ENCODE measurements at places on chromosomes 16 and 17. TPM values are rescaled to one million over a fixed set of nuclear protein-coding genes. Genes with fewer than 3 reads are reported as not detected.

- H3K27me3 ChIP-seq = no peaks in the 10 kb centered on the region
- no peaks in the 10 kb centered on the region for H3K4me1 ChIP-seq
- H3K27ac ChIP-seq = no peak overlapping the region
- H3K4me3 ChIP-seq = no peak overlapping the region
Observed at GRCh38 chr17:47316311-47316710, 7.4 kb upstream of the EFCAB13 start.

DNA sequence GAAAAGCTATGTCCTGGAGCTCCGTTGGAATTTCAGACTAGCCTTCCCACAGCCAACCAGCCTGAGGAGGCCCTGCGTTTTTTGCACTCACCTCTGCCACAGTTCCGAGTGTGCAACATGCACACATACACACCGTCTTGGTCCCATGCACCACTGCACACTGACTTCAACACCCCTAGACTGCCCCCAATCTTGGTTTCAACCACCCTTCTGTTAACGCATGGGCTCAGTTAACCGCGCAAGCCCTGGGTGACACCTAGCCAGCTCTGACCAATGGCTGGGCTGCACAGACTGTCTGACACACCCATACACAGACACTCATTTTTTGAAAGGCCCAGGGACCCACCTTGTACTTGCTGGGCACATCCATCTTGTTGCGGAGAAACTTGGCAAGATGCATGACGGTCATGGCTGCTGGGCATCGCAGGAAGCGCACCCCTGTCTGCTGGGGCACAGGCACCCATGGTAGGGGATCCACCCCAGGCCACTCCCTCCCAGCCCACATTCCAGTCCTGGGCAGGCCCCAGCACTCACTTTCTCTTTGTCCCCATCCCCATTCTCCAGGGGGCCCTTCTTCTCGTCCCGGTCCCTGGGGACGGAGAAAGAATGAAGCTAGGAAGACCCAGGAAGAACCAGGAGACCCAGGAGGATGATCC is 8.0 kb downstream of the CISD3 start:
- H3K36me3 ChIP-seq = no peaks in the 10 kb centered on the region
- no peaks in the 10 kb centered on the region for H3K27me3 ChIP-seq

GRCh38 chr16:78368121-78369102 is 269.0 kb downstream of the WWOX start:
- no peak overlapping the region for H3K27ac ChIP-seq
- H3K27me3 ChIP-seq = no peaks in the 10 kb centered on the region
- no peak for DNase-seq
- H3K36me3 ChIP-seq = no peaks in the 10 kb centered on the region
- H3K4me1 ChIP-seq = no peaks in the 10 kb centered on the region

DNA sequence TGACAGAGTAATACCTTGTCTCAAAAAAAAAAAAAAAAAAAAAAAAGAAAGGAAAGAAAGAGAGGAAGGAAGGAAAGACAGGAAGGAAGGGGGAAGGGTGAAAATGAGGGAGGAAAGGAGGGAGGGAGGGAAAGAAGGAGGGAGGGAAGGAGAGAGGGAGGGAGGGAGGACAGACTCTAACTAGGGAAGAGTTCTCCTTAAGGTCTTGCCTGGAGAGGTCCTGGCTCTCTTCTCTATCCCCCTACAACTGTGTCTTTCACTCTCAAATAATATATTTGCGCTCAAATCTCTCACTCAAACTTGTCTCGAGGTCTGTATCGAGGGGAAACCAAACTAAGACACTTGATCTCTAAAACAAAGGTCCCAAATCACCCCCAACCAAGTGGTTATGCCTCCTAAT is 35.6 kb downstream of the WDR59 start:
- H3K27me3 ChIP-seq = no peaks in the 10 kb centered on the region
- no peak overlapping the region for H3K4me3 ChIP-seq
- no peak for DNase-seq
- no peaks in the 10 kb centered on the region for H3K4me1 ChIP-seq
- H3K36me3 ChIP-seq = no peaks in the 10 kb centered on the region

DNA sequence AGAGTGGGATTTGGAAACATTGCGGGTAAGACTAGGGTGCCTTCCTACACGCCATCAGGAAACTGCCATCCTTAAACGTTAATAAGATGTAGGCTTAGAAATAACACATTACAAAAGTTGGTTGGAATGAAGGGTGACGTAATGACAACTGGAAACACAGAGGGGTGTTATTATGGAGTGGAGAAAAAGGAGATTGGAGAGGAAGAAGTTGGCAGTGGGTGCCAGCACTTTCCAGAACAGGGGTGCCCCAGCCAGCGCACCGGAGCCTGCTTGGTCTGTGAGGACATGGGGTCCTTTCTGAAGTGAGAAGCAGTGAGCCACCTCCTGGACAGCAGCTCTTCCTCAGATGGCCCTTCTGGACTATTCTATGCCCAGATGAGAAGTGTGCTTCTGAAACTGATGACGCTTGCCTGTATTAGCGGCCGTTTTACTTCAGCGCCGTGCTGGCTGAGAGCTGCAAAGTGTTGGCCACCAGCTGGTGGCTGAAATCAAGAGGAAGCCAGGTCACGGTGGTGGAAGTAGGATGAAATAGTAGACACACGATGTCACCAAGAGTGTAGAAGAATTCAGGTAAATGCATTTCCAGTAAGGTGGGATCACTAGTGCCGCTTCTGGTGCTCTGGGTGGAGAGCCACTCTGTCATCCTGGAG is 244.8 kb downstream of the NTN1 start:
- DNase-seq = no peak
- no peak overlapping the region for H3K27ac ChIP-seq
- no peaks in the 10 kb centered on the region for H3K36me3 ChIP-seq
- no peaks in the 10 kb centered on the region for H3K27me3 ChIP-seq
- H3K4me1 ChIP-seq = no peaks in the 10 kb centered on the region
- H3K4me3 ChIP-seq = no peak overlapping the region

DNA sequence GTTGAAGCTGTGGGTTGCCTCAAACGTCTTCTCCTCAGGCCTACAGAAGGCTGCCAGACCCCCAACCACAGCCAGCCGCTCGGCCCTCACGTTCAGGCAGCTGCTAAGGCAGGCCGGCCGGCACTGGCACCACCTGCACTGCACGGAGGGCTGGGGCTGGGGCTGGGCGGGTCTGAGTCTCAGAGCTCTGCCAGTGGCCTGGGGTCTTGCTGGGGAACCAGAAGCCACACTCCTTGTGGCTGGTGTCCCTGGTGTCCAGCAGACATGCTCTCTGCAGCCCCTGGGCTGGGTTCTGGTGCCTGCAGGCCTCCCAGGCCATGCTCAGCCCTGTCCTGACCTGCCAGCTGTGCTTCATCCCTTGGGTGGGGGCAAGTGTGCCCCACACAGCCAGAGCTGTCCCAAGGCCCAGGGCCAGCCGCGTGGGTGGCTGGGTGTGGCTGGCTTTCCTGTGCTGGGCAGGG is 42.0 kb downstream of the BAHCC1 start:
- DNase-seq = no peak
- no peaks in the 10 kb centered on the region for H3K27me3 ChIP-seq
- no peak overlapping the region for H3K27ac ChIP-seq
- no peak overlapping the region for H3K4me3 ChIP-seq
- H3K4me1 ChIP-seq = peaks cover 8% of the 10 kb centered on the region
- no peaks in the 10 kb centered on the region for H3K36me3 ChIP-seq

- H3K27ac ChIP-seq = no peak overlapping the region
- H3K27me3 ChIP-seq = no peaks in the 10 kb centered on the region
- no peaks in the 10 kb centered on the region for H3K4me1 ChIP-seq
- no peak overlapping the region for H3K4me3 ChIP-seq
- H3K36me3 ChIP-seq = no peaks in the 10 kb centered on the region
- DNase-seq = no peak
Observed at GRCh38 chr17:78514521-78514920, 62.7 kb downstream of the DNAH17 start.

DNA sequence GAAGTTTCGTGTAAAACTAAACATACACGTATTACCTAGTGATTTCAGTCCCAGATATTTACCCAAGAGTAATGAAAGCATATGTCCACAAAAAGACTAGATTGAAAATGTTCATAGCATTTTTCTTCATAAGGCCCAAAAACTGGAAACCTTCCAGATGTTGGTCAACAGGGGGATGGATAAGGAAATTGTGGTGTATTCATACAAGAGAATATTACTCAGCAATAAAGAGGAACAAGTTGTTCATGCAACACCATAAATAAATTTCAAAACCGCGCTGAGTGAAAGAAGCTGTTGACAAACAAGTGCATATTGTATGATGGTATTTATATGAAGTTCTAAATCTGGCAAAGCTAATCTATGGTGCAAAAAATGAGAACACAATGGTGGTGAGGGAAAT is 54.1 kb upstream of the NFAT5 start:
- no peaks in the 10 kb centered on the region for H3K4me1 ChIP-seq
- H3K36me3 ChIP-seq = no peaks in the 10 kb centered on the region
- no peak overlapping the region for H3K27ac ChIP-seq
- no peak overlapping the region for H3K4me3 ChIP-seq
- no peaks in the 10 kb centered on the region for H3K27me3 ChIP-seq

DNA sequence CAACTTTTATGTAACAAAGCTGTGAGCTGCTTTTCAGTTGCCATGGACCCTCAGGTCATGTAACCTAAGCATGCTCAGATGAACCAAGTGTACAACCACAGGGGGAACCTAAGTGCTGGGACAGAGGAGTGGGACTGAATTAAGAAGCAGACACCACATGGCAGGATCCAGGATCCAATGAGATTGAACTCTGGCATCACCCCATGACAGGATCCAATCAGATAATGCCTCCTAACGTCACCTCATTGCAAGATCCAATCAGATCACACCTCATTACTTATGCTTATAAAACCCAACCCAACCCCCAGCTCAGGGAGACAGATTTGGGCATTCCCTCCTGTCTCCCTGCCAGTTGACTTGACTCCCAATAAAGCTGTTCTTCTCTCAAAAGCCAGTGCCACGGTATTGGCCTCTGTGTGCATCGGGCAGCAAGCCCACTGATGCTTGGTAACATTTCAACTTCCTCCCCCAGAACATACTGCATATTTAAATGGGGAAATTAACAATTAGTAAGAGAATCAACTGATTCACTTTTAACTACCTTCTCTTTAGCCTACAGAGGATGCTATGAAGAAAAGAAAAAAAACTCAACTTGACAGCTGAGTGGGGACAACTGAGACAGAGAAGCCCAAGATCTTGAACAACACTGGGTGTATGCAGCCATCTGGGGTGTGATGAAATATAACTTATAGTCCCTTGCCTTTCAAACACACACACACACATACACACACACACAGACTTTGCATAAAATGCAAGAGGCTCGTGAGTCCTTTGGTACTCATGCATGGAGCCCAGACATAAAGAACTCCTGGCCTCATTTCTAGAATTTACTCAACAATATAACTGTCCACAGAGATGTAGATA is 148.4 kb downstream of the SLC39A11 start:
- no peaks in the 10 kb centered on the region for H3K27me3 ChIP-seq
- no peak overlapping the region for H3K4me3 ChIP-seq
- H3K4me1 ChIP-seq = no peaks in the 10 kb centered on the region
- no peak overlapping the region for H3K27ac ChIP-seq
- H3K36me3 ChIP-seq = no peaks in the 10 kb centered on the region

- H3K4me3 ChIP-seq = no peak within 1 kb of the TSS
- DNase-seq = no peak
- no peak within 1 kb of the TSS for H3K27ac ChIP-seq
- H3K4me1 ChIP-seq = no peaks in the 10 kb centered on the region
Observed at GRCh38 chr17:36089888-36090836, at the start of gene CCL3. Gene CCL3, minus strand, starts transcription at chr17:36090143. Its CDS starts 85 bp downstream, at chr17:36090058.

DNA sequence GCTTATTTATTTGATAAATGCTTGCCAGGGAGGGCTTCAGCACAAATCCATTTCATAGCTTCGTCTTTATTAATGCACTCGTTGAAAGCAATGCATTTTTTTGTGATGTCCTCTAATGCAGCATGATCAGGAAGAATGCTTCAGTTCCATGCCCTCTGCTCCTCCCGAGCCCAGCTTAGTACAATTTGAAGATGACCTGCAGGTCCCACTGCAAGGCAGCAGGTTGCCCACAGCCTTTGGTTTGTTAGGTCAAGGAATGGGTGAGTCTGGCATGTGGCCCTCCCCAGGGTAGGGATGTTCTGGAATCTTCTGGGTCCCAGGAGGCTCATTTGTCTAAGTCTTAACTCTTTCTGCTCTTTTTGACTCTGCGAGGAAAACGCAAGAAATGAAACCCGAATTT is 49.4 kb upstream of the MARCHF10 start:
- no peak overlapping the region for H3K4me3 ChIP-seq
- H3K4me1 ChIP-seq = no peaks in the 10 kb centered on the region
- no peaks in the 10 kb centered on the region for H3K36me3 ChIP-seq
- no peak overlapping the region for H3K27ac ChIP-seq

GRCh38 chr16:85019659-85020245 is 7.8 kb upstream of the KIAA0513 start:
- H3K4me3 ChIP-seq = no peak overlapping the region
- no peak for DNase-seq
- no peaks in the 10 kb centered on the region for H3K4me1 ChIP-seq
- H3K36me3 ChIP-seq = no peaks in the 10 kb centered on the region
- no peak overlapping the region for H3K27ac ChIP-seq

DNA sequence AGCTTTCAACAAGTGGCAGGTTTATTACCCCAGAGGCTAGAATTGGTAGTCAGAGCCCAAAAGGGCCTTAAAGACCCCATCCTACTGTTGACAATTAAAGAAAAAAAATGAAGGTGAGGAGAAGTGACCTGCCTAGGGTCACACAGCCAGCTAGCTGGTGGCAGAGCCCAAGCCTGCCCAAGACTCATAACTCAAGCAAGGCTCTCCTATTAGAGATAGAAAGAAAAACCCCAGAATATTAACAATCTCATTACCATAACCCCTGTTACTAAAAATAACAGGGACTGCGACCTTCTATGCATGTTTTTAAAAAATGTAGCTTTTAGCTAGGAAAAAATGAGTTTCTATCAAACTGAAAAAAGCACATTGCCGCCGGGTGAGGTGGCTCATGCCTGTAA is 14.0 kb downstream of the HSPB9 start:
- no peaks in the 10 kb centered on the region for H3K36me3 ChIP-seq
- peak overlapping the region; percentile 51 for H3K27ac ChIP-seq
- no peaks in the 10 kb centered on the region for H3K27me3 ChIP-seq
- H3K4me1 ChIP-seq = peaks cover 10% of the 10 kb centered on the region
- DNase-seq = no peak
- H3K4me3 ChIP-seq = no peak overlapping the region

- DNase-seq = no peak
- H3K36me3 ChIP-seq = no peaks in the 10 kb centered on the region
- no peaks in the 10 kb centered on the region for H3K4me1 ChIP-seq
- H3K27ac ChIP-seq = no peak overlapping the region
Observed at GRCh38 chr17:78418326-78419026, 40.0 kb downstream of the PGS1 start.

DNA sequence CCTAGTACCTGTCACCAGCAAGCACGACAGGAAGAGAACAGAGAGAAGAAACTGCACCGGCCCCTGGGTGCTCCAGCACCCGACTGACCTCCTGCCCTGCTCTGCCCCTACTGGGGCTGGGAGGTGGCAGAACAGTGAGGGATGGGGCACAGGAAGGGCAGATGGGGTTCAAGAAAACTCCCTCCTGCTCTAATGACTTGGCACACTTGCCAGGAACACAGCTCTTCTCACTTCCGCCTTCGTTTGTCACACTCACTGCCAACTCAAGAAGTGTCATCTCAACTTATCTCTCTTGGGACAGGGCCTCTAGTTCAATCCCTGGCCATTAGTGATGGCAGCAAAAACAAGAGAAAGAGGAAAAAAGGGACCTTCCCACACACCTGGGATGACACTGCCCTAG is 42.7 kb upstream of the ICAM2 start:
- H3K27me3 ChIP-seq = no peaks in the 10 kb centered on the region
- DNase-seq = no peak
- no peaks in the 10 kb centered on the region for H3K36me3 ChIP-seq
- H3K4me1 ChIP-seq = no peaks in the 10 kb centered on the region
- no peak overlapping the region for H3K27ac ChIP-seq
- no peak overlapping the region for H3K4me3 ChIP-seq

Gene CLCN7
- 28.4 TPM for total RNA-seq

Gene HERPUD1
- total RNA-seq = 118 TPM

Gene UNC45B
- total RNA-seq = 0.05 TPM

Gene TLK2
- 39.0 TPM for total RNA-seq

Gene KRT16
- not detected for total RNA-seq

Gene PERCC1
- total RNA-seq = not detected

Gene KRTAP2-3
- total RNA-seq = not detected

Gene OR1G1
- total RNA-seq = not detected

All from ovary (tissue), 10 donors.